ENCODE measurements at places on chromosomes 2 and 18.

GRCh38 chr2:24739354-24740025 is 53.7 kb downstream of the PTRHD1 start:
- DNase-seq: no peak

GRCh38 chr18:78784861-78785260 is 194.8 kb upstream of the SALL3 start:
- no peak for DNase-seq

- DNase-seq: peak; percentile 35
Measured at GRCh38 chr2:85702172-85702571, 8.0 kb downstream of the GNLY start.

- DNase-seq: no peak
Measured at GRCh38 chr2:159891917-159892730, 94.1 kb upstream of the CD302 start.

- DNase-seq: no peak
Measured at GRCh38 chr2:165431014-165431413, 38.5 kb upstream of the CSRNP3 start.

All from NB4 (cell line).